Activated CD4-positive, alpha-beta T cell treated with anti-CD3 and anti-CD28 coated beads, Interleukin-2, amount 50 U/mL, for 48 hours (primary cell): ENCODE measurements at places on chromosomes 12 and 14.

DNA sequence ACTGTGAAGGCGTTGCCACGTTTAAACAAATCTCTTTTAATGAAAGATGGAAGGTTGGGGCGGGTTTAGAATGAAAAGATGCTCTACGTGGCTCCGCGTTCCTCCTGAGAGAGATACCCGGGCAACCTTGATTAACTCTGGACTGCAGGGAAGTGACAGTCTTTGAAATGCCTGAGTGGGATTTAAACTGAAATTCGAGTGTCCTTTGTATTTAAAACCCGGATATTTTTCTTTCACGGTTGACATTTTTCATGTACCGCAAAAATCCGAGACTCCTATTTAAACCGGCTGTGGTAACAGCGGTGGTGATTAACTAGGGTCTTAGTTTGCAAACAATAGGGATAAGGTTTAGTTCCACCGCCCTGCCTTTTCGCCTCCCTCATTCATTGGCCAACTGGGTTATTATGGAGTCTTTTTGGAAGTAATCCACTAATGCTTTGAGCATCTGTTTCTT is 707 bp downstream of the G2E3 start:
- DNase-seq: no peak

DNA sequence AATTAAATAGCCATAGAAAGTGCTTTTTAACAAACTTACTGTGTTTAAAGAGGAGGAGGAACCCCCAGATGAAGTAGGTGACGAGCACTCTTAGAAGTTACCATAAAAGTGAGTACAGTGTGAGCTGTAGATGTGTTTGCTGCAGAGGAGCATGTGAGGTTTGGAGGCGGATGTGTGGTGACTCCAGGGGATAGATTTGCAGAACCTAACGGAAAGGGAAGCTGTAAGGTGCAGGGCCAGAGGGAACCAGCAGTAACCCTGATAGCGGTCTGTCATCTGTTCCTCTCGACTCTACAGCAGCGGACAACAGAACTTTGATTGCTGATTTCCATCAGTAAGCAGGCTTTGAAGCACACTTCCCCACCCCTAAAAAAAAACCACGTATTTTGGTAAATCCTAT is 5.2 kb downstream of the CALM1 start:
- no peak for DNase-seq

GRCh38 chr12:23775208-23775607 is 174.3 kb downstream of the SOX5 start:
- DNase-seq: no peak

DNA sequence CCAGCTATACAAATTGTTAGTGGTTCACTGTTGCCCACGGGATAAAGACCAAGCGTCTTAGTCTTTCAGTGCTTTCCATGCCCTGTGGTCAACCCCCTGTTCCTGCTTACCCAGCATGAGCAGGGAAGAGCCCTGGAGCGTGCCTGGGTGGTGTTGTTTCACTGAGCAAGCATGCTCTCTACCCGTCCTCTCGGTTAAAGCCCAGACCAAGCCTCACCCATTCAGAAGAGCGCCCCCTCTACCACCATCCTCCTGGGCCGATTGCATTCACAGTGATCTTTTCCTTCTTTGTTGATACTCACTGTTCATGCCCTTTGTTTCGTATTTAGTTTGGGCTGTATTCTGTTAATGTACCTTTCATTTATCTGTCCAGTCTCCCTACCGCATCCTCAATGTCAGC is 25.1 kb downstream of the DYRK4 start:
- DNase-seq: no peak

DNA sequence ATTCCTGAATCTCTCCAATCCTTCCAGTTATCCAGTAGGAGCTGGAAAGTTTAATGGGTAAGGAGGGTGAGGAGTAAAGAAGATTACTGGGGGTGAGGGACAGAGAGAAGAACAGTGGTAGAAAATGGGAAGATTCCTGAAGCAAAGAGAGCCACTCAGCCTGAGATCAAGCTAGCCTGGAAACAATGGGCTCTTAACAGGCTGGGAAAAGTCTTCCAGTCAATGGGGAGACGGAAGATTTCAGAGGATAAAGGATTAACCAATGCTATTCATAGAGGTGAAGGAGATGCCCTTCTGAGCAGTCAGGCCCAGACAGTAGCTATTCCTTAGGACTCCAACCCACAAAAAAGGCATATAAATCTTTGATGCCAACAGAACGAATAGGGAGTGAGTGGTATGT is 14.8 kb downstream of the GDF11 start:
- DNase-seq: no peak

GRCh38 chr12:25404955-25405354 is 148.1 kb downstream of the LMNTD1 start:
- DNase-seq: no peak

GRCh38 chr14:76396714-76397187 is 20.8 kb downstream of the ESRRB start:
- DNase-seq: no peak

- no peak for DNase-seq
These were observed 75.7 kb downstream of the HSD17B6 start for GRCh38 chr12:56838621-56839488.

GRCh38 chr12:109308534-109309380 is at the start of gene FOXN4:
Gene FOXN4, minus strand, starts transcription at chr12:109309284. Its CDS starts 963 bp downstream, at chr12:109308321.
- no peak for DNase-seq

GRCh38 chr12:48157889-48158370 is 615 bp upstream of the ASB8 start:
- peak; percentile 12 for DNase-seq
